ENCODE measurements at places on chromosomes 3 and 15. TPM values are rescaled to one million over a fixed set of nuclear protein-coding genes. Genes with fewer than 3 reads are reported as not detected.

BCL2A1 gene
- not detected for total RNA-seq

DNA sequence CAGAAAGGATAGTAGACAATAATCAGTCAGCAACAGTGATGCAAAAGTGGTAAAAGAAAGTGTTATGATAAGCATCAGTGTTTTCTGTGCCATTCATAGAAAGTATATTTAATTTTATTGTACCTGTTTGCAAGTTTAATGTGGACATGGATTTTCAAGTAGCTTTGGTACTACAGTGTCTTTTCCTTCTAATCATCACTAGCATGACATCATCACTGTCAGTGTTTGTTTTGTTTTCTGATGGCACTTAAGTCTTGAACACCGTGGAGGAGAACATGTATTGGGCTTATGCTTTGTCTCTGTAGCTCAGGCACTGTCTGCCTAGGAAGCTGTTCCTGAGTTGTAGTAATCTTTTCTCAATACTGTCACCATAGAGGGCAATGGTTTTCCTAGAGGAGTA lies 41.9 kb downstream of the SETD5 start:
- DNase-seq: no peak

DNA sequence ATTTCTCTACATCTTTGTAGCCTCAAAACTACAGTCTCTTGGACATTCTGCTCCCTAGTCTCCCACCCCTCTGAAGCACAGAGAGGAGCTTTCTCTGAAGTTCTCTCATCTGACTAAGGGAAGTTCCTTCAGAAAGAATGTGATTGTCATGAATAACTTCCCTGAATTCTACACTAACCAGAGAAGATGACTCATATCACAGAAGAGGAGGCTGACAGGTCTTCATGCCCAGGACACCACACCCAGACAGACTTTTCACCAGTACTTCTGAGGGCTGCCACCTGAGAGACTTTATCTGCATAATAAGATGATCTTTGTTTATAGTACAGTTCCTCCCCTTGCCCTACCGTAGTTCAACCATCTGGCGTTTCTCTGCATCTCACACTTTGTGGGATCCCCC lies 52.8 kb downstream of the CDIN1 start:
- no peak for DNase-seq

DNA sequence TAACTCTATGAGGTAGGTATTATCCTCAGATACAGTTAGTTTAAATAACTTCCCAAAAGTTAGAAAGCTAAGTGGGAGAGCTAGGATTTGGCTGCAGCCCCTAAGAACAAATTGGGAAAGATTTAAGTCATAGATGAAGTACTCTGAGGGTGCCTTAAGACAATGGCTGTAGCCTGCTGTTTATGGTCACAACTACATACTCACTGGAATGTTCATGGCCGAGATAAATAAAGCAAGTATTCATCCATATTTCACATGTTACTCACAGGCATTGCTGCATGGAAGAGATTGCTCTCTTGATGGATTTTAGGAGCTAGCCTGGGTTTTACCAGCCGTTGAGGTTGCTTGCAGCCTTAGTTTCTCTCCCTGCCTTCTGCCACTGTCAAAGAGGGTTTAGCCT lies 145.0 kb downstream of the CMSS1 start:
- DNase-seq: no peak

GRCh38 chr3:101219842-101220560 lies 100.4 kb downstream of the IMPG2 start:
- DNase-seq: no peak

- DNase-seq: no peak
Observed at GRCh38 chr15:70290708-70291107, 193.0 kb upstream of the TLE3 start.

- DNase-seq: no peak
Observed at GRCh38 chr3:141656771-141657170, 81.3 kb upstream of the RNF7 start.

DNA sequence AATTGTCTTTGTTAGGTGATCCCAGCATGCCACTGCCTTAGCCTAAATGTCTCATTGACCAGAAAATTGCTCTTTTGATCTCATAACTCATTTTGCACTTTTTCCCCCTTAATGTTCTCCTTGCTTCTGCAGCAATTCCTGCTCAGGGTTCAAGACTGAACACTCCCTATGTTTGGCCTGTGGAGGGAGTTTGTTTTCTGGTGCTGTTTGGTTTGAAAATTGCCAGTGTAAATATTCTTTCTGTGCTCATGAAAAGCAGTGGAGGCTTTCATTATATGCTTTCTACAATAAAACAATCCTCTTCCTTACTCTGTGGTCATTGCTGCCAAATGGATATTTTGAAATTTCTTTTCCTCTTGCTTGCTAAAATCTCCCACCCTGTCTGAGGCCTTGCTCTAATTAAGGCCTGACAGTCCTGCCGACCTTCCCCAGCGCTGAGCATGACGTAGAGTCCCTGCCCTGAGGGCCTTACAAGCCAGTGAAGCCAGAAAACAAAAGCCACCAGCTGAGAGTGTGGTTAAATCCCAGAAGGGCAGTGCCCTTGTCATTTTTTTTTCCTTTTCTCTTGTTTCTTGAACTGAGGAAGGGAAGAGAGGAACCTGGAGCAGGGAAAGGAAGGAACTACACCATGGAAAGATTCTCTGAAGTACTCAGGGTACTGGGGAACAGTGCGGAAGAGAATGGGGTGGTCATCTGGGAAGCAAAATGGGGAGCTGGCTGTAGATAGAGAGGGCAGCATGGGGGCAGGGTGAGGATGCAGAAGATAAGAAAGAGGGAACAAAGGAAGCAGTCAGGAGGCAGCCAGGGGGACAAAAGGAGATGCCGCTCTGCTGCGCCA lies 24.8 kb downstream of the ZBTB38 start:
- DNase-seq: no peak

- no peak for DNase-seq
Observed at GRCh38 chr3:188701485-188701969, 470.2 kb upstream of the TPRG1 start.

DNA sequence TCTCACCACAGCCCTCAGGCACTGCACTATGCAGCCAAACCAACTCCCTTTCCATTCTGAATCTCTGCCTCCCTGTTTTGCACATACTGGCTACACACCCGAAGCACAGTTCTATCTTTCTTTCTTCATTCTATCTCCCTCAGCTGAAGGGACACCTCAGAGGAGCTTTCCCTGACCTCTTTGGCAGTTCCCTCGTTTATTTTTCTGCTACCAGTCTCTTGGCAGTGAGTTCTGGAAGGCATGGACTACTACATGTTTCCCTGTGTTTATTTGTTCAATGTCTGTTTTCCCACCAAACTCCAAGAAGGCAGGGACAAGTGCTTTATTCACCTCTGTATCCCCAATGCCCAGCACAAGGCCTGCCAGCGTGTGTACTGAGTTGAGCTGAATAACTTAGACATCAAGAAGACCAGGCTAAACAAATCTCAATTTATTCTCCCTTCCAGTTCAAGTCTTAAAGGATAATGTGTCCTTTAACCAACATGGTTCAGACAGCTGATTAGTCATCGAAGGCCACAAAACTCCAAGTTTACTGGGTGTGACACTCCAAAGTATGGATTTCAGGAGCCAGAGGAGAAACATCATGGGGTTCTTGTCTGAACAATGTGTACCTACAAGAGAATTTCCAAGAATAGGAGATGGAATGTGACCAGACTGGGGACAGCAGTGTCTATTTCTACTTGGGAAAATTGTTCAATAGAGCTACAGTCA lies 260.1 kb upstream of the CTNNB1 start:
- no peak for DNase-seq

- DNase-seq: no peak
Observed at GRCh38 chr3:184306341-184306972, 7.4 kb downstream of the PSMD2 start.

Measured in K562 (cell line).